ENCODE measurements at places on chromosomes 2 and 18.

- no peak for DNase-seq
These were observed 253.2 kb downstream of the TFCP2L1 start for GRCh38 chr2:121031568-121032340.

DNA sequence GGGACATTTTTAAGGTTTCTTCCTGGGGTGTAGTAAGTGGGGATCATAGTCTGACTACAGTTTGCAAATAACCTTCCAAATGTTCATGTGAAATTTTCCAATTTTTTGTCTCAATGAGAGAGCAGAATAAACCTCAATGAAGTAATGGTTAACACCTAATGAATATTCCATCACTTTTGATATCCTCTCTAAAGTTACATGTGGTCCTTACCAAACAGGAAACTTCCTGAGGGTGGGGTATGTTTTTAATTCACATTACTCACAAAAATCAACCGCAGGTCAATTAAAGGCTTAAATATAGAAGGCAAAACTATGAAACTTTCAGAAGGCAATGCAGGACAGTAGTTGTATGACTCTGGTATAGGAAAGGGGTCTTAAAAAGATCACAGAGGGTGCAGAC, 13.2 kb downstream of the ZNF407 start:
- no peak for DNase-seq

GRCh38 chr2:1772471-1773267, 28.4 kb upstream of the PXDN start:
- DNase-seq, result no peak

DNA sequence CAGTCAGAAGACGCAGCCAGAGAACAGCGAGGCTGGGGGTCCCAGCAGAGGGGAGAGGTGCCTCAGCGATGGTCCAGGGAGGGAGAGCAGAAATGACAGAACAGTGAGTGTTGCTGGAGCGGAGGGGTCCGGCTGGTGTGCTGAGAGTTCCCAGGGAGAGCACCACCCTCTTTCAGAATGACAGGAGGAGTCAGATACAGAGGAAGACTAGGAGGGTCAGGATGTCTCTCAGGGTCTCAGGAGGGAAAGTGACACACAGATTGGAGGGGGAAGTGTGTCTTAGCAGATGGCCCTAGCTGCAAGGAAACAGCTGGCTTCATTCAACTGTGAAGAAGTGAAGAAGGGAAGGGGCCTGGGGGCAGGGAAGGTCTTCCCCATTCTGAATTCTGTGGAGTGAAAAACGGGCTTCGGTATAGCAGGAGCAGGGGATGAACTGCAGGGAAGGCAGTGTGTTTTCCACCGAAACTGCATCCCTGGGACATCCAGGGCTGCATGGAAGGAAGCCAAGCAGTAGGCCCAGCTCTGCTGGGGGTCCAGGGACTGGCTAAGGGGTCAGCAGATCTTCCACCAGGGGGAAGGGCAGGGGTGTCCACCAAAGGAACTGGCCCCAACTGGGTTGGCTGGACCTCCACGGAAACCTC, 90.0 kb upstream of the OTOS start:
- DNase-seq, result no peak

DNA sequence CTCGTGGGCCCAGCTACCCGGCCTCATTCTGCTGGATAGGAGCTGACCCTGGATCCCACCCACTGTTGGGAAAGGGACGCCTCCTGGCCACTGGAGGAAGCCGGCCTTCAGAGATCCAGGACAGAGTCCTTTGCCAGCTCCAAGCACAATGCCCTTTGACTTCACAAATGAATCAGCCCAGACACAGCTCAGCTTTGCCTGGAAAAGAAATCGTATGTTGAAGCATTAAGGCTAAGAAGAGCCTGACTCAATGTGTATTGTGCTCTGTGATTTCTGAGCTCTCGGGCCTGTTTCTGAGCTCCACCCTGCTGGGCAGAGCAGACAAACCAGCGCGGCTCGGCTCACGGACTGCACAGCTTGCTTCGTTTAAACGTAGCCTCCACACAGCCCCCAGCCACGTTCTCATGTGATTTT, 162.9 kb upstream of the APCDD1 start:
- DNase-seq, result no peak

DNA sequence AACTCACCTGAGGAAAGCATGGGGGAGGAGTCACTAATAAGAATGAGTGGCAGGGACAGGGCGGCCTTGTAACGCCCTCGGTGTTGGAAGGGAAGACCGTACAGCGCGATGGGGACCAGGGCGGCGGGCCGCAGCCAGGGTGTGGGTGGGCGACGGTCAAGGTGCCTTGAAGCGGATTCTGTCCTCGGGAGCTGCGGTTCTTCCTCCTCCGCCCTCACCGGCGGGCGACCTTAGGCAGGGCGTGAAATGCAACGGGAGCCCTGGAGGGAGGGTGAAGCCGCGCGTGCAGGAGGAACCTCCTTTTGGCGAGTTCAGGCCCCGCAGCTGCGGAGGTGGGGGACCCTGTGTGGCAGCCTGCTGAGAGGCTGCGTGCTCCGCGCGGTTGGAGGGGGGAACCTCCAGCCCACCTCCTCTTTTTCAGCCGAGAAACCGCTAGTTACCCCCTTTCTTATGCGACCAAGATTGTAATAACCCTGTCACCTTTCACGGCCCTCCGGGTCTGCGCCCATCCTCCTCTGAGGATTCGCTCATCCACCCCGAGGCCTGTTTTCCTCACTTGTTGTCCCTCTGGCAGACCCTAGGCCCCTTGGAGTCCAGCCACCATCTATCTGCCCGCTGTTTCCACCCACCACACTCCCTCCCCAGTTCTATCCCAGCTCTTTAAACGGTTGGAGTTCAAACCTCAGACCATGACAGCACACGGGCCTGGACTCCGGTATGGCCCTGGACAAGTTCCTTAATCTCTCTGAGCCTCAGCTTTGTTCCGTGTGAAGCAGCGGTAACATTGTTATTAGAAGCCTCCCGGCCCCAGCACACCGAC, 823 bp upstream of the RNU2-63P start:
- no peak for DNase-seq

GRCh38 chr2:27191070-27191829, 20.6 kb upstream of the ATRAID start:
- DNase-seq, result no peak

GRCh38 chr2:85266146-85267041, 61.4 kb downstream of the TGOLN2 start:
- DNase-seq, result peak; percentile 32

- DNase-seq, result no peak
These were observed 85.0 kb downstream of the WDSUB1 start for GRCh38 chr2:159201360-159202063.

DNA sequence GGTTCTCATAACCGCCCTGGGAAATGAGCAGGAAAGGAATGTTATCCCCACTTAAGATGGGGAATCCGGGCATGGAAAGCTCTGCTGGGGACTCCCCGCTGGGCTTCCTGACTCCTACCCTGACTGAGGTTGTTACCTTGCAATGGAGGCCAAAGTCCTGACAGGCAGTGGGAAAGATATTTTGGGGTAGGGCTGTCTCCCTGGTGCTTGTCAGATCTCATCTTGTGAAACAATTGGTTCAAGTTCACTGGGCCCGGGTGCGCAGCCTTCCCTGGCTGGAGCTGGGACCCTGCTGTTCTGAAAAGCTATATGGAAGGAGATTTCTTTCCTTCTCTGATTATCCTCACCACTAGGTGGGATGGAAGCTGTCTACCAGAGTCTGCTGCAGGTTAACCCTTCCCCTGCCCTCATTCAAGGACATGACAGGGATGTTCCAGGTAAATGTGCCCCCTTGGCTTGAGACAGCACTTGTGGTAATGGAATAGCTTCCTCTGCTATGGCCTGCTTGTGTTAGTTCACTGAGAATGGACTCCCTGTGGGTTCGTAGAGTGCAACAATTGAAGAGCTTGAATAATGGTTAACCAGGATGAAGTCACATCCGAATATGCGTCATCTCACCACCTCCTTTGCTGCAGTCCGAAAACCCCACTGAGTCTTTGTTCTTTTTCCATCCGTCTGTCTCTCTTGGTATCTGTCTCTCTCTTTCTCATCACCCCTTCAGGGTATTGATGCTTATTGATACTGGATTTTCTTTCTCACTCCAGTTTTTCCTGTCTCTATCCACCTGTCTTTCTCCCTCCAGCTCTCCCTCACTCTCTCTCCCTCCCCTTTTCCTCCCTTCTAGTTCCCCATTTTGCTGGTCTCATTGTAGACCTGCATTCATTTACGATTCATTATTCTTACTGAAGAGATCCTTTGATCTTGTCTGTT, 67.8 kb upstream of the EPAS1 start:
- DNase-seq, result no peak

GRCh38 chr18:78871618-78872017, 108.0 kb upstream of the SALL3 start:
- no peak for DNase-seq

- no peak for DNase-seq
These were observed 234.9 kb upstream of the SMAD7 start for GRCh38 chr18:49185623-49186022.

- DNase-seq, result no peak
These were observed 7.9 kb downstream of the CLHC1 start for GRCh38 chr2:55223958-55224760.

DNA sequence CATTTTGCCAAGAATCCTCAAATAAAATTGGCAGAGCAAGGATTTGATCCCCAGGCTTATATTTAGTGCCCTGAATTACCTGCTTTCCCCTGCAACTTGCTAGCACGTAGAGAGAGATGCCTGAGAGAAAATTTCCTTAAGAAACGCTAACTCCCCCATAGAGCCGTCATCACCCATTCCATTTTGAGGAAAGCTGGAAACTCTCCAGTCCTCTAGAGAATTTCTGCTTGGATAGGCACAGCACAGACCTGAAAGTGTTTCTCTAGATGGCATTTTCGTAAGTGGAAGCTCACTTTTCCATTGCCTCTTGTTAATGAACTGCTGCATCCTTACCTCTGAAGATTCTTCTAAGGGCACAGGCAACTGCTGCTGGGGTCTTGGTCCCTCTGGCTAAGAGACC, 277.8 kb upstream of the SIX2 start:
- no peak for DNase-seq

GRCh38 chr18:10687161-10687925, 161.5 kb downstream of the NAPG start:
- DNase-seq, result no peak

DNA sequence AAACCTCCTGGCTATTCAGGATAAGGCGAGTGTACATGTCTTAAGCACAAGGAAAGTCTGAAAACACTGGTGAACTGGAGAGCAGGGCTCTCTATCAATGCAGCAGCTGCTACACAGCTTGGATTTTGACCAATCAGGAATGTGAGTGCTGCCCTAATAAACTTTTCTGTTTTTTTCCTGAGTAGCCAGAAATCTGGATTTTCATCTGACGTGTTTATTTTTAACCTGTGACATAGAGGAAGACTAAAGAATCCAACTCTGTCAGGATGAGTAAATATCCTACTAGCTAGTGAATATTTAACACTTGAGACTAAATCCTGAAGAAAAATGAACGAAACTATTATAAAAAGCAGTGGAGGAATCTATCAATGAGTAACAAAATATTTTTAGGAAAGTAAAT, 1638.9 kb downstream of the LRP1B start:
- no peak for DNase-seq

DNA sequence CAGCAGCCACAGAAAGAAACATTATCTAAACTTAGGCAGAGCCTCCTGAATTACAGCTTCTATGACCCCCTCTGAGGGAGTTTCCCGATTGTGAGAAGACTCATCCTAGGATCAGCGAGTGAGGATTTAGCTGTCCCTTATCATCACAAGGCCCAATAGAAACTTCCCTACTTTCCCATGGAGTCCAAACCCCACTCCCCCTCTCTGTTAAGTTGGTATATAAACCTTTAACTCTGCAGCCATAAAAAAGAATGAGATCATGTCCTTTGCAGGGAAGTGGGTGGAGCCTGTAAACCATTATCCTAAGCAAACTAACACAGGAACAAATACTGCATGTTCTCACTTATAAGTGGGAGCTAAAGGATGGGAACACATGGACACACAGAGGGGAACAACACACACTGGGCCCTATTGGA, 78.8 kb downstream of the MYL12B start:
- no peak for DNase-seq

- DNase-seq, result no peak
These were observed 106.2 kb upstream of the RNF152 start for GRCh38 chr18:61998957-61999356.

DNA sequence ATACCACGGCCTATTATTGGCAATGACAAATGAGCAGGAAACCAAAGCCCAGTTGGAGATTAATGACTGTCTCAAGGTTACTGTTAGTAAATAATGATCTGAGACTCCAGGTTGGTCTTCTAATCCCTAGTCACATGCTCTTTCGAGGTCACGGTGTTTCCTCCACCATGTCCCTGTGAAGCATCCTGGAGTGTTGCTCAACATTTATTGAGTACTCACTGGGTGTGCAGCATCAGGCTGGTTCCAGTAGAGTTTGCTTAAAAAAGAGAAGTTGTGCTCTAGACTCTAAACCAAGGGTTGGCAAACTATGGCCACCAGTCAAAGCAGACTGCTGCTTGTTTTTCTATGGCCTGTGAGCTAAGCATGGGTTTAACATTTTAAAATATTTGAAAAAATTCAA, 263.8 kb upstream of the ATP5MC3 start:
- DNase-seq, result no peak

DNA sequence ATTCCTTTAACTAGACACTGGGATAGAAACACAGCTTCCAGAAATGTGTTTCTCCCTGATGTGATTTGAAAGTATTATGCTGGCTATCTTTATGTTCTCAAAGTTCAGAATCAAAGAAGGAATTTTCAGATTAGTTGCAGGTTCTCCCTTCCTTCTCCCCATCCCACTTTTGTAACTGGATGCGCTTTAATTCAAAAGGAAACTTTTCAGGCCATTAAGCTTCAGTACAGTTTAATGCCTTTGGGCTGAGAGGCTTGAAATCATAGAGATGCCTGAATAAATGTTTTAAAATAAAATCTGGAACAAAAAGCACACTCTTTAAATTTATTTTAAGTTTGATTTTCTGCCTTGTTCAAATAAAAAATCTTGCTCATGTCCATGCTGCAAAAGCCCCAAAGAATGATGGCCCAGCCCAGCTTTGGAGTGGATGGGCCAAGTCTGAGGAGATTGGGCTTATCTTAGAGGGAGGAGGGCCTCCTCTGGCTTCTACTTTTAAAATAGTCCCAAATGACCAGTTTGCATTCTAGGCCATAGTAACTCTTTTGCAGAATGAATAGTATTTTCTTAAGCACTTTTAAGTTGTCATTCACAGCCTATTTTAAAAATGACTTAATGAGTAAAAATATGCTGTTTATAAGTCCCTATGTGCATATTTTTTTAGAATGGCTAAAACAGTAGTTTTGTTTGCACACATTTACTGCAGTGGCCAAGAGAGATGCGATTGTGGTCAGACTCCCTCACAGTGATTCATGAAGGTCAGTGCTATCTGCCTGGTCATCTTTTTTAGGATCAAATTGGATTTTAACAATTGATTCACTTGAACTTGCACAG, 129.2 kb downstream of the MTX2 start:
- no peak for DNase-seq

- no peak for DNase-seq
These were observed 55.1 kb downstream of the CYP27C1 start for GRCh38 chr2:127164761-127165538.

GRCh38 chr18:12891561-12891960, 7.5 kb upstream of the PTPN2 start:
- DNase-seq, result no peak

DNA sequence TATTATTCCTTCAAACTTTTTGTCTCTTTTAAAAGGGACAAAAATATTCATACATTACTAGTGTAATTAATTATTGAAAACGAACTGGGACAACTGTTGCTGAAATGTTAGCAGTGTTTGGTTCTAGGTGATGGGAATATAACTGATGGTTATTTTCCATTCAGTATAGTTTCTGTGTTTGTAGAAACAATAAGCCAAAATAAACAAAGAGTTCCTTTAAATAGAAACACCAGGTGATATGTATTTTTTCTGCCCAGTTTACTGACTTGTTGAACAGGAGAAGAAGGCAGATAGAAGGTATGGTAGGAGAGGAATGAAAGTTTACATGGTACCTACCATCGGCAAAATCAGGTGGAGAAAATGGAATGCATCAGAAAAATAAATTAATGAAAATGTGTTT, 74.2 kb downstream of the LYPD6B start:
- DNase-seq, result no peak

Measured in stimulated activated CD4-positive, alpha-beta T cell treated with anti-CD3 and anti-CD28 coated beads, Interleukin-1b, Interleukin-23, amount 100 ng/mL, for 1 hour (primary cell).